ENCODE measurements at places on chromosomes 16 and 17. TPM values are rescaled to one million over a fixed set of nuclear protein-coding genes. Genes with fewer than 3 reads are reported as not detected.

DNA sequence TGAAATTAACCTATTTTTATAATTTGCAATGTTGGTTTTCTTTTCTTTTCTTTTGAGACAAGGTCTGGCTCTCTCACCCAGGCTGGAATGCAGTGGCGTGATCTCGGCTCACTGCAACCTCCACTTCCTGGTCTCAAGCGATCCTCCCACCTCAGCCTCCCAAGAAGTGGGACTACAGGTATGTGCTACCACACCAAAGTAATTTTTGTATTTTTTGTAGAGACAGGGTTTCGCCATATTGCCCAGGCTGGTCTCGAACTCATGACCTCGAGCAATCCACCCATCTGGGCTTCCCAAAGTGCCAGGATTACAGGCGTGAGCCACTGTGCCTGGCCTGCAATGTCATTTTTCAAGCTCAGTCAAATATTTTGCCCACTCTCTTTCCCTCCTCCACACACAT, 36.0 kb downstream of the MYH11 start:
- no peak for DNase-seq
- no peaks in the 10 kb centered on the region for H3K4me1 ChIP-seq
- no peak overlapping the region for H3K27ac ChIP-seq
- no peaks in the 10 kb centered on the region for H3K27me3 ChIP-seq
- no peak overlapping the region for H3K4me3 ChIP-seq

DNA sequence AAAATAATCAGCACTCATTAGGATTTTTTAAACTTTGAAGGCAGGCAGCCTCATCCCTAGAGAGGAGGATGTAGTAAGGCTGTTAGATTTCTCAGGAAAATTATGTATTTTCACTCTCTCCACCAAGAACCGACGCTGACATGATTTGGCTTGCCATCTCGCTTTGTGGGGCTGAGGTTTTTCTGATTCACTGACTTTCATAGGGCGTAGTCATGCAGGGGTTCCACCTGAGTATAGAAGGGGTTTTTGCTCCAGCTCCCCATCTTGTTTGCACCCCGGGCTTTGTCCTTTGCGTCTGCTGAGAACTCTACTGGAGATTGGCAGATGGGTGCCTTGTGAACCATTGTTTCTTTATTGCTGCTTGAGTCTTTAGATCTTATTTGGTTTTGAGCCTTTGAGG, 20.2 kb downstream of the TOM1L1 start:
- H3K27ac ChIP-seq, result no peak overlapping the region

DNA sequence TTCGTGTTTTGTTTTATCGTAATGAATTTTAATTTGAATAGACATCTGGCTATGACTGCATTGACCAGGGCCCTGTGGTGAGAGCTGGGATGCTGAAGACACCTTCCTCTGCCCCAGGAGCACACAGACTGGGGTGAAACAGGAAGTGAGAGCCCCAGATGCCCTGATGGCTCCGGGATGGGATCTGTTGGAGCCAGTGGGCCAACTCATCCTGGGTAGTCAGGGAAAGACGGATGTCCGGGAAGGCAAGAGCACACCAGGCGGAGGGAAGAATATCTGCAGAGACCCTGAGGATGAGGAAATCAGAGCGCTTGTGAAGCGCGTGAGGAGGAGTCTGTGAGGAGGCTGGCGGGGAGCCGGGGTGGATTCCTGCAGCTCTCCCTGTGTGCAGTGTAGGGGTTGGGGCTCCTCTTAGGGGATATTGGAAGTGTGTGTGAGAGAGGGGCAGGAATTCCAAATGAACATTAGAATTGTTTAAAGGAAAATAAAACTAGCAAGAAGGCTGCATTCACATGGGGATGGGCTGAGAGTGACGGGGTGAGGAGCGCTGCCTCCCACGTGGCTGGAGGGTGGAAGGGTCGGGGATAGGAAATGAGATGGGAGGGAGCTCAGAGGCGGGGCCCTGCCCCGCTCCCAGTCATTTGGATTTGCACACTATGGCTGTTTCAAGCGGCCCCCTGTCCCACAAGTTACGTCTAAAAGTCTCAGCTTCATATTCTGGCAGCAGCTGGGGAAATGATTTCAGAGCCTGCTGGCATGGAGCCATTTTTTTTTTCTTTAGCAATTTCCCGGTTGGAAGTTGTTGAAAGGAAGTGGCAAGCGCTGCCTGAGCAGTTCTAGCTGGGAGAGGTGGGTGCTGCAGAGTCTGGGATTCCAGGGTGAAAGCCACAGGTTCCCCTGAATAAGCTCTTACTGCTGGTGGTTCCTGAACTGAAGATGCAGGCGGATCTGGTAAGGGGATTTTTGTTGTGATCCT, 71.2 kb upstream of the LGALS9 start:
- no peak overlapping the region for H3K4me3 ChIP-seq
- H3K4me1 ChIP-seq, result no peaks in the 10 kb centered on the region
- H3K36me3 ChIP-seq, result no peaks in the 10 kb centered on the region
- DNase-seq, result no peak

- peaks cover 73% of the 10 kb centered on the region for H3K36me3 ChIP-seq
- peaks cover 20% of the 10 kb centered on the region for H3K4me1 ChIP-seq
- DNase-seq, result no peak
- no peak overlapping the region for H3K4me3 ChIP-seq
Observed at GRCh38 chr16:74463888-74464287, 42.6 kb upstream of the CLEC18B start.

- peak; percentile 32 for DNase-seq
- no peak overlapping the region for H3K4me3 ChIP-seq
- no peaks in the 10 kb centered on the region for H3K27me3 ChIP-seq
Observed at GRCh38 chr17:73255671-73256181, 6.0 kb downstream of the CPSF4L start.

- peaks cover 65% of the 10 kb centered on the region for H3K4me1 ChIP-seq
- no peak for DNase-seq
- H3K4me3 ChIP-seq, result no peak overlapping the region
- H3K27ac ChIP-seq, result no peak overlapping the region
Observed at GRCh38 chr16:89923640-89924296, 626 bp downstream of the TUBB3 start.

DNA sequence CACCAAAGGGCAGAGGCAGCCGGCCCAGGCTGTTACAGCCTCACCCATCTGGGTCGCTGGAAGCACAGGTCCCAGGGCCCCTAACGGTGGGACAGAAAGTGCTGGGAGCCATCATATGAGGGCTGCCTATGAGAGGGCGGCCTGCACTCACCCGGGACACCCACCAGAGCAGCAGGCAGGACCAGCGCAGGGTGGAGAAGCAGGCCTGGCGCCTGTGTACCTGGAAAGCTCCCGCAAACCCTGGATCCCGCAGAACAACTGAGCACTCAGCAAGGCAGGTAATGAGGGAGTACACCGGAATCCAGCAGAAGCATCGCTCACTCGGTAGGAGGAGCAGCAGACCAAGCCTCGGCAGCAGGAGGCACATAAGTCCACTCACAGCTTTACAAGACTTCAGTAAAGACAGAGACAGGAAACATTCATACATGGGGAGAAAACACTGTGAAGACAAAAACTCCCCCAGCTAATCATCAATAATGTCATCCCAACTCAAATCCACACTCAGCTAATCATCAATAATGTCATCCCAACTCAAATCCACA, 31.5 kb upstream of the C16orf95 start:
- no peak for DNase-seq
- H3K4me1 ChIP-seq, result peaks cover 20% of the 10 kb centered on the region
- no peak overlapping the region for H3K4me3 ChIP-seq
- no peak overlapping the region for H3K27ac ChIP-seq
- peaks cover 6% of the 10 kb centered on the region for H3K36me3 ChIP-seq

DNA sequence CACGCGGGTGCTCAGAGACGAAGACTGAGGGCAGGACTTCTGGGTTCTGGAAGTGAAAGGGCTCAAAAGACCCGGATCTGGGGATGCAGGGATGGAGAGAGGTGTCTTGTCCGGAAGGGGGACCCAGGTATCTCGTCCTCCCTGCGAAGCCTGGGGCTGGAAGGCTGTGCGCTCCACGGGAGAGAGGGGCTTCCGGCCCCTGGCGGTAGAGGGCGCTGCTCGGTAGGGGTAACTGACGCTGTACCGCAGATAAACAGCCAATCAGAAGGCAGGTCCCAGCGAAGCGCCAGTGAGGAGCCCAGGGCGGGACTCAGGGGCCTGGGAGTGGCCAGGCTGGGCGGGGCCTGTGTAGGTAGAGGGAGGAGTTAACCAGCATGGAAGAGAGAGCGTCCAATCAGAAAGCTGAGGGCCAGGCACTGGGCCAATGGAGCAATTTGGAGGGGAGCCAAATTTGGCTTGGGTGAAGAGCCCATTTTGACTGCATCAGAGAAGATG, 804 bp downstream of the TGFB1I1 start:
- no peak for DNase-seq
- no peak overlapping the region for H3K4me3 ChIP-seq
- no peak overlapping the region for H3K27ac ChIP-seq
- no peaks in the 10 kb centered on the region for H3K36me3 ChIP-seq
- H3K27me3 ChIP-seq, result no peaks in the 10 kb centered on the region
- H3K4me1 ChIP-seq, result peaks cover 34% of the 10 kb centered on the region

- no peaks in the 10 kb centered on the region for H3K27me3 ChIP-seq
- no peaks in the 10 kb centered on the region for H3K4me1 ChIP-seq
- no peaks in the 10 kb centered on the region for H3K36me3 ChIP-seq
- no peak for DNase-seq
- no peak overlapping the region for H3K27ac ChIP-seq
Observed at GRCh38 chr16:84040823-84041820, 1.5 kb downstream of the SLC38A8 start.

DNA sequence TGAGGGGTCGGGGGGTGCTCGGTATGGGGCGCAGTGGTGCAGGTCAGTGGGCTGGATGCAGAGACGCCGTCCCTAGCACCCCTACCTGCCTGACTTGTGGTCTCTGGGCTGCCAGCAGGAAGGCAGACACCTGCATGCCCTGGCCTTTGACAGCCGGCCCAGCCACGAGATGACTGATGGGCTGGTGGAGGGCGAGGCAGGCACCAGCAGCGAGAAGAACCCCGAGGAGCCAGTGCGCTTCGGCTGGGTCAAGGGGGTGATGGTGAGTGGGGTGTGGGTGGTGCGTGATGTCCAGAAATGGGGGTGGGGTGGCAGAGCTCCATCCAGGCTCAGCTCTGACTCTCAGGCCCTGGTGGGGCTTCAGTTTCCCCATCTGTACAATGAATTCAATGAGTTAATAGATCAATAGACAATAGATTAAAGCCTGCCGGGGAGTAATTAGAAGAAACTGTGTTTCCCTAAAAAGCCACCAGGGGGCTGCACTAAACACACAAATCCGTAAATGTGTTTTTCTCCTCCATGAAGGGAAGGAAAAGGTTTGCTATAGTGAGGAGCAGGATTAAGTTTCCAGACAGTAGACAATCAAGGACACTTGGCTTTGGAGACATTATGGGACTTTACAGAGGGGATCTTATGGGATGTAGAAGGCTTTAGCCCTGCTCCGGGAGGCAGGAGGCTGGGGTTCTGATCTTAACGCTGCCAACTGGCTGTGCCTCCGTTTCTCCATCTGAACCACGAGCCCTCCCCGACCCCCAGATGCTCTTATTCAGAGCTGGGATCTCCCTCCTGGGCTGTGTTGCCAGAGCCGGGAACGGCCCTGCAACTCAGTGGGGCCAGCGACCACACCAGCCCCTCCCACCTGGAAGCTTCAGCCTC, 2.2 kb downstream of the SLC12A3 start:
- no peaks in the 10 kb centered on the region for H3K27me3 ChIP-seq
- no peaks in the 10 kb centered on the region for H3K36me3 ChIP-seq
- H3K4me3 ChIP-seq, result no peak overlapping the region
- H3K27ac ChIP-seq, result no peak overlapping the region

GRCh38 chr16:84423416-84423837, 55.1 kb downstream of the ATP2C2 start:
- H3K4me3 ChIP-seq, result no peak overlapping the region
- H3K27me3 ChIP-seq, result no peaks in the 10 kb centered on the region
- DNase-seq, result no peak
- no peaks in the 10 kb centered on the region for H3K4me1 ChIP-seq

DNA sequence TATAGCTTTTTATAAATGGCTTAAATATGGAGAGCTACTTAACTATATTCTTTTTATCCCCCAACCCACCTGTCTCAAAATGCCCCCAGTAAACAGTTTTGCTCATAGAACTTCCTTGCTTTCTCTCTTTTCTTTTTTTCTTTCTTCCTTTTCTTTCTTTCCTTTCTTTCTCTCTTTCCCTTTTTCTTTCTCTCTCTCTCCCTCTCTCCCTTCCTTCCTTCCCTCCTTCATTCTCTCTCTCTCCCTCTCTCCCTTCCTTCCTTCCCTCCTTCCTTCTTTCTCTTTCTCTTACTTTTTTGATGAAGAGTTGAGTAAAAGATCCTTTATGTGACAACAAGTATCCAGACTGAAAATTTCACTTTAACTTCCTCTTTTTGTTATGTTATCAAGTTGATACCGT, 48.2 kb downstream of the KCNJ2 start:
- no peak overlapping the region for H3K27ac ChIP-seq
- DNase-seq, result no peak
- no peaks in the 10 kb centered on the region for H3K27me3 ChIP-seq
- no peak overlapping the region for H3K4me3 ChIP-seq
- no peaks in the 10 kb centered on the region for H3K36me3 ChIP-seq
- no peaks in the 10 kb centered on the region for H3K4me1 ChIP-seq

- H3K4me1 ChIP-seq, result no peaks in the 10 kb centered on the region
- no peak for DNase-seq
- no peaks in the 10 kb centered on the region for H3K36me3 ChIP-seq
- no peaks in the 10 kb centered on the region for H3K27me3 ChIP-seq
- H3K27ac ChIP-seq, result no peak overlapping the region
Observed at GRCh38 chr16:24834459-24835335, 11.1 kb upstream of the SLC5A11 start.

DNA sequence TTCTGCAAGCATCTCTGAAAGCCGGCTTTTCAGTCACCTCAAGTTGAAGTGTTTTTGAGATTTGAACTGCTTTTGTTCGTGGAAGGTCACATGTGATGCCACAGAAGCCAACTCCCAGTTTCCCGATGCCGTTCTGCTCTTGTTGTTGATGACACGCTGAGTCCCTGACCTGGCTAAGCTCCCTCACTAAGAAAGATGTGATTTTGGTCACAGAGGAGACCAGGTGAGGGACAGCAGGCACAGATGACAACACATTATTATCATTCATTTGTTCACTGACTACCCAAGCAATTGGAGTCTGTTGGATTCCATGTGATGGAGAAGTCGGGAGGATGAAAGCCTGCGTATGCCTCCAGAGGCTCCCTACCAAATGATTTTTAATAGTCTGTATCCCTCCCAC, 822.4 kb upstream of the RBFOX1 start:
- no peaks in the 10 kb centered on the region for H3K36me3 ChIP-seq
- H3K27me3 ChIP-seq, result no peaks in the 10 kb centered on the region
- H3K4me3 ChIP-seq, result no peak overlapping the region
- no peak overlapping the region for H3K27ac ChIP-seq

DNA sequence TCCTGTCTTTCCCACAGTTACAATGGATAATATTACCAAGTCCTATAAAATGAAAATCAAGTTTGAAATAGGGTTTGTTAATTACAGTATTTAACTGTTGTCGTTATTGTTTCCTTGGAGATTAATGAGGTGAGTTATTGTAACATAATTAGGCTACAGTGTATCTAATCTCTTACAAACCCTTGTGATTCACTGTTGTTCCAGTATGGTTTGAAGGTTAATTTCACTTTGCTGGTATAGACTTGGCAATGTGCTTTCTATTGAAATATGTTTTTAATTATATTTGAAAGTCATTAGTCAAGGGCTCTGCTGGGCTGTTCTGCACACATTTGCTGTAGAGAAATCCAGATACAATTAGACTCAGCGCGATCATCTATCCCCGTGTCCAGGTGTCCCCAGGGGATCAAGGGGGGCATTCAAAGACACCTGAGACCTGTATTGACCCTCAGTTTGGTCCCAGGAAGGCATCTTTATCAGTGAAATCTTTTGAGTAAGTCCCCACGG, 624.6 kb upstream of the EEF2KMT start:
- no peak overlapping the region for H3K4me3 ChIP-seq
- H3K27me3 ChIP-seq, result no peaks in the 10 kb centered on the region
- no peaks in the 10 kb centered on the region for H3K36me3 ChIP-seq
- no peak overlapping the region for H3K27ac ChIP-seq

Gene DOC2A
- not detected for total RNA-seq

Gene ORAI3
- 22.0 TPM for total RNA-seq

Gene TOX3
- total RNA-seq, result not detected

Gene KIF19
- 1.7 TPM for total RNA-seq

Gene TEKT5
- total RNA-seq, result not detected

Gene TP53TG3
- not detected for total RNA-seq

Gene SLC13A2
- not detected for total RNA-seq

Data from CD4-positive, alpha-beta memory T cell (primary cell).